ENCODE measurements at places on chromosomes 2 and 18. TPM values are rescaled to one million over a fixed set of nuclear protein-coding genes. Genes with fewer than 3 reads are reported as not detected.

Gene CTAGE1
- not detected for total RNA-seq

Gene SNRNP27
- 39.8 TPM for total RNA-seq

Gene PRKD3
- 33.4 TPM for total RNA-seq

Gene LIPG
- 44.0 TPM for total RNA-seq

Gene CD207
- total RNA-seq = not detected

Gene TMEM247
- not detected for total RNA-seq

Gene PROKR1
- total RNA-seq = not detected

Gene CHST10
- total RNA-seq = 15.5 TPM

Gene MYOM1
- total RNA-seq = 20.4 TPM

DNA sequence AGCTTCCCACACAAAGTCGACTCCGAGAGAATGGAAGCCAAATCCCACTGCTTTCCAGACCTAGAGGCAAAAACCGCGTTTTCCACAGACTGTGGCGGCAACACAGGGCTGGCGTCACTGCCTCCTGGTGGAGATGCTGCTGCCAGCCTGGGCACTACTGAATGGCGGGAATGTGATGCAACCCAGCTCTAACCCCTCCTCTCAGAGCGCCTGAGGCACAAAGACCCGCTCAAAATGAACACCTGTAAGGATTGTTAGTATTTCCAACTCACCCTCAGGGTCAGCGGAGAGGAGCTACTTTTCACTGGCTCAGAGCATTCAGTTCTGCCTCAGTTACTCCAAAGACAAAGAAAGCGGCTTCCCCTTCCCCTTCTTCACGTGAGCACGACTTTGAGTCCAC lies 548.0 kb upstream of the SALL3 start:
- DNase-seq = no peak

DNA sequence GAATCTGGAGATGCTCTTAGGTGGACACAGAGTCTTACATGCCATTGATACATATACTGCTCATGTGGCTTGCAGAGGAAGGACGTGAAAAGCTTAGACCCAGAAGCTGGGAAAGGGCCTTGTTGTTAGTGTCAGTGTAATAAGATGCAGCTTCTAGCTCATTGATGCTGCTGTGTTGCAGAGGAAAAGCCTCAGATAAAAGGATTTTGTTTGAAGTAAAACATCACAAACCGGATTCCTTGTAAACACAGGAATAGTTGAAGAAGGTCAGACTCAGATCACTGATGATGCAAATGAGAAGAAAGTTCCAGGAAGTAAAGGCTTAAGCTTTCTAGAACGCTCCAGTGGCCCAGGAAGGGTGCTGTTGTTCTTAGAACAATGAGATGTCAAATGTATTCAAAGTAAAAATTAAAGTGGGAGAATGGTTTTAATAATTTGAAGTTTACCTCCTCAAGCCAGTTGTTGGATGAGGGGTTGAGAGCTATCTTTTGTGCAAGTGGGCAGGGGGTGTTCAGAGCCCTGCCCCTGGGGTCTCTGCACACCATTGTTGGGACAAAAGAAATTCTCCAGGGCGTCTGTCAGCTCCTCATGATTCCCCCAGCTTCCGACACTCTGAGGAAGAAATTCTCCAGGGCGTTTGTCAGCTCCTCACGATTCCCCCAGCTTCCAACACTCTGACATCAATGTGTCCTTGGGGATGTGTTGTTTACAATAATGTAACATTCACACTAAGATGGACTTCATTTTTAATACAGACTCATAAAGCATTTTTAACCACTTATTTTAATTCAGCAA lies 61.3 kb upstream of the CHMP1B start:
- DNase-seq = no peak

- no peak for DNase-seq
Measured at GRCh38 chr2:130874512-130874911, 37.8 kb downstream of the ARHGEF4 start.

- peak; percentile 66 for DNase-seq
Measured at GRCh38 chr2:30915486-30915885, 108.2 kb upstream of the CAPN13 start.

DNA sequence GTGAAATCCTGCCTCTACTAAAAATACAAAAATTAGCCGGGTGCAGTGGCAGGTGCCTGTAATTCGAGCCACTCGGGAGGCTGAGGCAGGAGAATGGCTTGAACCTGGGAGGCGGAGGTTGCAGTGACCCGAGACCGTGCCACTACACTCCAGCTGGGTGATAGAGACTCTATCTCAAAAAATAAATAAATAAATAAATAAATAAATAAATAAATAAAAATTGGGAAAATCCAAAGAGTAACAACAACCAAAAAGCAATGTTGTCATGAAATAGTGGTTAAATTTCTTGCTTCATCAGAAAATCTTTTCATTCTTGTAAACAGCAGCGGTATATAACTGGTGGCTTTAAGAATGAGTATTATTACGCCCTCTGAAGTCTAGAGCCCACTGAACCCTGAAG lies 54.4 kb downstream of the HEATR5B start:
- DNase-seq = no peak

- DNase-seq = no peak
Measured at GRCh38 chr18:54086046-54086802, 138.2 kb downstream of the MBD2 start.

- no peak for DNase-seq
Measured at GRCh38 chr2:216107760-216108159, 1.4 kb upstream of the XRCC5 start.

GRCh38 chr2:101030866-101031554 lies 28.9 kb downstream of the RPL31 start:
- no peak for DNase-seq

DNA sequence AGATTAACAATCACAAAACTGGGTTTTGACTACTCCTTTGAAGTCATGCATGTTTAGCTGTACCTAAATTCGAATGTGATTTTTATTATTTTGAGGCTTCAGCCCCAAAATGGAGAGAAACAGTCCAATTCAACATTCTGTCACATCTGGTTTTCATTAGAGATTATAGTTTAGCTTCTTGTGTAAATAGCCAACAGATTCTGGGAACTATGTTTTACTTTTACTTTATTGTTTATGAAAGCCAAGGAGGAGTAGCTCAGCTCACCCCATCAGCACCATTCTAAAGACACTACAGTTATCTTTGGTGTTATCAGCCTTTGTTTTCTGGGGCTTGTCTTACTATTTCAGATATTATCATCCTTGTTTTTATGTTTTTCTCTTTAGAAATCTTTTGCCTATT lies 465.0 kb upstream of the CWC22 start:
- no peak for DNase-seq

DNA sequence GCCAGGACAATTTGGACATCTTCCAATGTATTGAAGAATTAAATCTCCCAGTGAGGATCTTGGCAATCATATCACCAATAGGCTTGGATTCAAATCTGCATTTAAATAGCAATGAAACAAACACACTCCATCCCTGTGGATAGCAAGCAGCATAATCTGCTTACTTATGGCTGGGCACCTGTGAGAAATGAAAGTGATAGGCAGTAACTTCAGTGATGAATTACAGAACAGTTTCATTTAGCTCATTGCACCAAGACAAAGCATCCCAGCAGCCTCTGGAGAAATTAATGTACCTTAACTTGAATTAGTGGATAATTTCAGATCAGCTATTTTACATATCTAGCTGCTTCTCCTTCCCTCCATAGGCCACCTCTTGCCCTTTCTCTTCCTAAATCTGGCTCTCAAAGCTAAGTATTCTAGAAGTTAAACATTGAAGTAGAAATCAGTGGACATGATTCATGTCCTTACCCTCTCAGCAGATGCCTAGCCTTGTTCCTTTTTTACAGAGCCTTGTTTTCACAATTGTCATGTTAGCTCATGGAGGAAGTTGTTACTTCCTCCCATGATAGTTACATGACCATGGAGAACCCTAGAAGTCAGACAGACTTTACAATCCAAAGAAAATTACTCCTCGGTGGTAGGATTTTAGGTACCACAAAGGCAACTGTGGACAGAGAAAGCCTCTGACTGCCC lies 88.5 kb upstream of the TACR1 start:
- no peak for DNase-seq

DNA sequence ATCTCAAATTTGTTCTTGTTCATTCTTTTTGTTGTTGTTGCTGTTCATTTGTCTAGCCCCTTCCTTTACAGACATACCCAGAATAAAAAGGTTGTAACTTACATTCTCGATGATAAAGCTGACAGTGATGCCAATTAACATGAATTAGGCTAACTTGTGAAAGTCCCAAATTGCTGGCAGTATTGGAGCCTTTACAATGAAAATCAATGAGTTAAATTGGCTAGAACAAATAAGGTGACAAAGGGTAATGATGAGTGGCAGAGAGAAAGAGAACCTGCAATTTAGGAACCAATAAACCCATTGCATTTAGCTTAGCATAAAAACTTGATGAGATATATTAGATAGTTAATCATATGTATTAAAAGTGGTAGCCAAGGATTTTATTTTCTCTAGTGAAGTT lies 521.0 kb downstream of the ADCYAP1 start:
- DNase-seq = no peak

GRCh38 chr2:205657579-205657978 lies 24.7 kb upstream of the NRP2 start:
- DNase-seq = no peak
